CD8-positive, alpha-beta memory T cell (primary cell): ENCODE measurements at places on chromosomes 2 and 18. TPM values are rescaled to one million over a fixed set of nuclear protein-coding genes. Genes with fewer than 3 reads are reported as not detected.

- H3K27ac ChIP-seq, result no peak overlapping the region
- H3K36me3 ChIP-seq, result no peaks in the 10 kb centered on the region
- no peak for DNase-seq
- H3K27me3 ChIP-seq, result no peaks in the 10 kb centered on the region
Measured at GRCh38 chr2:199756743-199757142, 94.2 kb downstream of the FTCDNL1 start.

DNA sequence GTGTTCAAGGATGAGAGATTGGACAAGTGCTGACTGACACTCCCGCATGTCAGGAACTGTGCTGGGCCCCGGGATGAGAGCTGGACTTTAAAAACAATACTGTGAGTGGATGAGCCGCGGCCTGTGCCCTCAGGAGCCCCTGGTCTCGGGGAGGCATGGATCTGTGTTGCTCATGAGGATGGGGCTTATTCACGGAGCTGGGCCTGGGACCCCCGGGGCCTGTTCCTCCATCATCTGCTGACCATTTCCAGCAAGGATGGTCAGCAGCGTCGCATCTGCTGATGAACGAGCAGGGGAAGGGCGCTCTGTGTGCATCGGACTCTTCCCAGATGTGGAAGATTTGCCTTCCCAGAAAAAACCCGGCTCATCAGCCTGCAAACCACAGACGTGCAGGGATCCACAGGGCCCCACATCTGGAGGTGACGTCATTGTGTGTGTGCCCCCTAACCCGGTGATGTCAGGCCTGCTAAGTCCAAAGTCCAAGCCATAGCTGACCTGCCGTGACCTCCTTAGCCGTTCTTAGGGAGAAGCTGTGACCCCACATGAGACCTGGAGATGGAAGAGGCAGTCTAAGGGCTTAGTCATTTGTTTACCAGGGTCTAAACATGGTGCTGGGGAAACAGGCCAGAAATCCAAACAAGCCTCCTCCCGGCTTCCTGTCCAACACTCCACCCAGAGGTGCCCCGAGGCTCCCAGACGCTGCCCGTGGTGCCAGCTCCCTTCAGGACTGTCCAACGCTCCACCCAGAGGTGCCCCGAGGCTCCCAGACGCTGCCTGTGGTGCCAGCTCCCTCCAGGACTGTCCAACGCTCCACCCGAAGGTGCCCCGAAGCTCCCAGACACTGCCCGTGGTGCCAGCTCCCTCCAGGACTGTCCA is 143.9 kb downstream of the PXDN start:
- no peak overlapping the region for H3K4me3 ChIP-seq
- H3K27me3 ChIP-seq, result no peaks in the 10 kb centered on the region
- H3K4me1 ChIP-seq, result no peaks in the 10 kb centered on the region
- no peaks in the 10 kb centered on the region for H3K36me3 ChIP-seq
- peak; percentile 29 for DNase-seq
- H3K27ac ChIP-seq, result no peak overlapping the region

The SERPINB10 gene
- total RNA-seq, result not detected

The UBR3 gene
- total RNA-seq, result 21.9 TPM

DNA sequence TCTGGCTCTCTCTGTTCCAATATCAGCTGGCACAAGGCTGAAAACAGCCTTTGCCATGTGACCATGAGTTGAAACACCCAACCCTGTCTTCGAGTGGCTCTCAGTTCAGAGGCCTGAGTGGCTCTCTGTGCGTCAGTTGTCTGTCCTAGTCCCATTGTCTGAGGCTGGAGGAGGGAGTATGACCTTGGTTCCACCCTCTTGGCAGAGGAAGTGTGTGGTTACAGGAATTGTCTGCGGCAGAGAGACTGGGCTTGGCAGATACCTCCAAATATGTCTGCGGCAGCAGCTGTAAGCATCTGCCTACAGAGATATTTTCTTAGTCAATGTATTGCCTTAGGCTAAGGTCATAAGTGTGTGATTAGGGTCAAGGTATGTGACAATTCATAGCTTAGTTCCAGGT is 32.6 kb downstream of the CNGA3 start:
- no peaks in the 10 kb centered on the region for H3K27me3 ChIP-seq
- no peak overlapping the region for H3K27ac ChIP-seq
- no peaks in the 10 kb centered on the region for H3K36me3 ChIP-seq
- no peaks in the 10 kb centered on the region for H3K4me1 ChIP-seq

- no peaks in the 10 kb centered on the region for H3K36me3 ChIP-seq
- no peak overlapping the region for H3K27ac ChIP-seq
- H3K27me3 ChIP-seq, result no peaks in the 10 kb centered on the region
- H3K4me1 ChIP-seq, result no peaks in the 10 kb centered on the region
- no peak for DNase-seq
Measured at GRCh38 chr2:88187927-88188326, 17.8 kb downstream of the THNSL2 start.

The ITGA4 gene
- total RNA-seq, result 142 TPM

DNA sequence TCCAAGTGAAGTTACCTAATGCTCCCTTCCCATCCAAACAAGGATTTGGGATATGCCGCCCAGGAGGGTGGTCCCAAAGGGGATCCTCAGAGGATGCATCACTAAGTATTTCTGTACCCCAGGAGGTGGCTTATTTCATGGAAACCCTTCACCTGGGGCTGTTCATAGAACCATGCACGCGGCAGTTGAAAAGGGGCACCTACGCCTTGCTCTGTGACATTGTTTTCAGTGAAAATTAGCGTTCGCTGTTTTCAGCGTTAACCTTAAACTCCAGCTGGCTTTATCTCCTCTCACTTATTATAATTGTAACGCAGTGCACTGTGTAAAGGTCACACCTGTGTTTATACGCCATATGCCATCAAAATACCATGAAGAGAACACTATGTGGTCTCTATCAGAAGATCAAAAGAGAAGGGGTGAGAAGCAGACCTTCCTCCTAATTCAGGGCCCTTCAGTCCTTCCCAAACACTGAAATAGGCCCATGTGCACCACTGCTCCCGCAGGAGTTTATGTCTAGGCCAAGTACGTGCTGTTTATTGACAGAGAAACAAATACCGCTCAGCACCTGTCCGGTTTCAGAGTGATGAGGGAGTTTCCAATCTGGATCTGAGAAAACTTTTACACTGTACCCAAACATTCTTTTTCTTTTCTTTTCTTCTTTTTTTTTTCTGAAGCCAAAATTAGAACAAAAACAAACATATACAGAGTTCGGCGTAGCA is 162.1 kb downstream of the BCL2 start:
- H3K36me3 ChIP-seq, result no peaks in the 10 kb centered on the region
- H3K4me1 ChIP-seq, result peaks cover 99% of the 10 kb centered on the region
- H3K27ac ChIP-seq, result peak overlapping the region; percentile 51
- DNase-seq, result no peak
- H3K27me3 ChIP-seq, result no peaks in the 10 kb centered on the region

The AUP1 gene
- 219 TPM for total RNA-seq
